Mesothelial cell of epicardium (in vitro differentiated cells): ENCODE measurements at places on chromosomes 6 and 20.
A peak's percentile ranks its signal among the peaks of the same experiment; 100 is the strongest.

DNA sequence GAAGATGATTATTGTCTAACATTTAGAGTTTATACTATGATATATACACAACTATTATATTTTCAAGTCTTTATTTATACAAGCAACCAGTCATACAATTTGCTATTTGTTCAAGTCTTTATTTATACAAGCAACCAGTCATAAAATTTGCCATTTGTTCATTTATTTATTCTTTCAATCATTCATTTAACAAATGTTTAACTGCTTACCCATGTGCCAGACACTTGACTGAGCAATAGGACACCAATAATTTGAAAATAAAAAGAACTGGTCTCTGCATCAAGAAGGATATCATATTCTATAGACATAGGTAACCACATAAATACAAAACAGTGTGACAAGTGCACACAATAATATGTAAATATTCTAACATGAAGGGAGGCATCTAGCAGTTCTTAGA, 20.3 kb downstream of the GRIK2 start:
- peaks cover 29% of the 10 kb centered on the region for H3K27me3 ChIP-seq
- H3K27ac ChIP-seq, result no peak overlapping the region
- H3K36me3 ChIP-seq, result no peaks in the 10 kb centered on the region
- H3K4me3 ChIP-seq, result no peak overlapping the region

DNA sequence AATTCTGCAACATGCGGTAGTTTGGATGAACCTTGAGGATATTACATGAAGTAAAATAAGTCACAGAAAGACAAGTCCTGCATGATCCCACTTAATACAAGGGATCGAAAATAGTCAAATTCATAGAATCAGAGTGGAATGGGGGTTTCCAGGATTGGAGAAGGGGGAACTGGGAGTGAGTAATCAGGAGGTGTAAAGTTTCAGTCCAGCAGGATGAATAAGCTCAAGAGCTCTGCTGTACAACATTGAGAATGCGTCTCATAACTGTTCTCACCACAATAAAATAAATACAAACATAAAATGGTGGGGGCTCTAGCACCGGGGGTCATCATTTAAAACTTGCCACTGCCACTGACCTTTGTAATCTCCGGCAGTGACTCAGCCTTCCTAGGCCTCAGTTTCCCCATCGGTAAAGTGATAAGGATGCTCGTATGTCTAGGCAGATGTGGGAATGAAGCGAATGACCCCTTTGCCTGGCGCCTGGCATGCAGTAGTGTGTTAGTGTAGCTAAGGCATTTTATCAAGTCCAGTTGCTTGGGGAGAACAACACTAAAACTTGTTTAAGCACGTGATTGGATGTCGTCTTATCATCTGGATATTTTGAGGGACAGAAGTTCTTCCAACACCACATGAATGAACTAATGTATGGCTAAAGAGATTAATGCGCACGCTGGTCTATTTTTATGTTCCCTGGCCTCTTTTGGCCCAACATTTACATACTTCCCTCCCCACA, 421.1 kb downstream of the QKI start:
- H3K27ac ChIP-seq, result no peak overlapping the region
- peaks cover 22% of the 10 kb centered on the region for H3K4me1 ChIP-seq
- H3K27me3 ChIP-seq, result no peaks in the 10 kb centered on the region
- no peaks in the 10 kb centered on the region for H3K36me3 ChIP-seq

DNA sequence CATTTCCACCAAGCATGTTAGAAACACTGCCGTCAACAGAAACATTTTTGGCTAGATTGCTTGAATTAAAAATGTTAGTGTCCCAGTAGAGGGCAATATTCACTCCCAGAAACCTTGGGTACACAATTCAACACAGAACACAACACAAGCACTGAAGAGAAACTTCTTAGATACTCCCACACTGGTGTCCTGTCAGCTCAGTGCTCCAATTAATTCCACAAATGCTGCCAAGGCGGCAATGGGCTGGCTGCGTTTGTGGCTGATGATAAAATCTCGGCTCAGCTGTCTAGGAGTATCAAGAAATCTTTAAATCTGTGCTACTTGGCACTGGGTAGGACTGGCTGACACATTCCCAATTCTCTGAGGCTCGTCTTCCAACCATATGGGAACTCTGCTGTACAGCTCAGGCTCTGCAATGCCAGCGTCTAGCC, 39.3 kb downstream of the BEND3 start:
- peaks cover 1% of the 10 kb centered on the region for H3K36me3 ChIP-seq
- H3K4me1 ChIP-seq, result peaks cover 11% of the 10 kb centered on the region
- H3K4me3 ChIP-seq, result no peak overlapping the region
- DNase-seq, result no peak
- peak overlapping the region; percentile 91 for H3K27ac ChIP-seq

DNA sequence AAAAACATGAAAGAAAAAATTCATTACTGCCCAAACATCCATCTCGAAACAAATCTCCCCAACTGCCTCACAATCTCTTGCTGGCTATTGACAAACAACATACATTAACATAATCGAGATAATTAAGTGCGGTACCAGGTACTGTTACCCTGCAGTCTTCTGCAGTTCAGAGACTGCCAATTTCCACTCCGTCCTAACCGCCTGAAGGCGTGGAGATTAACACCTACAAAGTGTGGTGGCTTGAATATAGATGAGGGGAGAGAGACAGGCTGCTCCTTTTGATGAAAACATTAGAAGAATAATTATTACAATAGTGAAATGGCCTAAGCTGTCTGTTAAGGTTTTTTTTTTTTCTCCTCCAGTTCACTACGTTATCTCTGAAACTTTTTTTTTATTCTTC, 258.9 kb upstream of the SOX4 start:
- no peaks in the 10 kb centered on the region for H3K27me3 ChIP-seq
- DNase-seq, result no peak
- H3K27ac ChIP-seq, result no peak overlapping the region
- peaks cover 19% of the 10 kb centered on the region for H3K4me1 ChIP-seq
- H3K4me3 ChIP-seq, result no peak overlapping the region

GRCh38 chr6:127186889-127187288, 68.4 kb downstream of the RSPO3 start:
- no peaks in the 10 kb centered on the region for H3K27me3 ChIP-seq
- H3K27ac ChIP-seq, result no peak overlapping the region
- no peak for DNase-seq
- H3K4me1 ChIP-seq, result no peaks in the 10 kb centered on the region
- H3K36me3 ChIP-seq, result no peaks in the 10 kb centered on the region

- H3K27ac ChIP-seq, result no peak overlapping the region
- no peak for DNase-seq
- H3K36me3 ChIP-seq, result peaks cover 13% of the 10 kb centered on the region
- H3K27me3 ChIP-seq, result no peaks in the 10 kb centered on the region
- no peaks in the 10 kb centered on the region for H3K4me1 ChIP-seq
These were observed 319.9 kb downstream of the TRDN start for GRCh38 chr6:123316733-123317323.
